ENCODE measurements at places on chromosomes 12 and 14.

DNA sequence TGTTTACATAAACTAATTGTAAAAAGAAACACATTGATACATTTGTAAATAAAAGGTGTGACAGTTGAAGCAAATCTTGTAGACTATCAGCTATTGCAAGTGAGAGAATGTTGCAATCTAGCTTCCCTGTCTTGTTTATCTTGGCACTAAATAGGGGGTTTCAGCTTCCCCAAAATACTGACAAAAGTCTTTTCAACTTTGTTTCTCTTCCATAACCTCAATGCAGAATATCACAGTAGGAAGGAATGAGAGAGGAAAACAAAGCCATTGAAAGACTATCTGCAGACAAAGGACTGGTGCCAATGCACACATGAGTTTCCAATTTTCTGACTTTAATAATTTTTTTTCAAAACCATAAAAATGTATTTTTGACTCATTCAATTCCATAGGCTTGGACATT is 886.2 kb upstream of the MGAT4C start:
- no peak for DNase-seq

GRCh38 chr12:117000316-117000715 is 89.6 kb downstream of the FBXW8 start:
- no peak for DNase-seq

- peak; percentile 72 for DNase-seq
Measured at GRCh38 chr12:52391618-52392002, 6.2 kb upstream of the KRT84 start.

DNA sequence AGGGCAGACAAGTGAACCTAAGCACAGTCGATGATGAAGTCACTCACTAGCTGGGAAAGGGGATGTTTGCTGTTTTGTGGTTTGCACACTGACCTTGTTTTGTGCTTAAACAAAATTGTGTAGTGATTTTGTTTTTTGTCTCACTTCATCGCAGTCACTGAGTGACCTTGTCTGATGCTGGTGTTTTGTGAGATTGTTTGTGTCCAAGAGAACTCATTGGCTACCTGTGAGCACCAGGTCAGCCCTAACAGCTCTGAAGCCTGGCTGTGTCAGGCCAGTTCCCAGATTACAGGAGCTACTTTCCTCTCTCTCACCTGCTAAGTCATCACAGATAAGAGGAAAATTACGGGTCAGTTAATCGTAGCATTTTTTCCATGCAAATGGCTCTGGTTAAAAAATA is 3.9 kb upstream of the ESYT1 start:
- DNase-seq = no peak

DNA sequence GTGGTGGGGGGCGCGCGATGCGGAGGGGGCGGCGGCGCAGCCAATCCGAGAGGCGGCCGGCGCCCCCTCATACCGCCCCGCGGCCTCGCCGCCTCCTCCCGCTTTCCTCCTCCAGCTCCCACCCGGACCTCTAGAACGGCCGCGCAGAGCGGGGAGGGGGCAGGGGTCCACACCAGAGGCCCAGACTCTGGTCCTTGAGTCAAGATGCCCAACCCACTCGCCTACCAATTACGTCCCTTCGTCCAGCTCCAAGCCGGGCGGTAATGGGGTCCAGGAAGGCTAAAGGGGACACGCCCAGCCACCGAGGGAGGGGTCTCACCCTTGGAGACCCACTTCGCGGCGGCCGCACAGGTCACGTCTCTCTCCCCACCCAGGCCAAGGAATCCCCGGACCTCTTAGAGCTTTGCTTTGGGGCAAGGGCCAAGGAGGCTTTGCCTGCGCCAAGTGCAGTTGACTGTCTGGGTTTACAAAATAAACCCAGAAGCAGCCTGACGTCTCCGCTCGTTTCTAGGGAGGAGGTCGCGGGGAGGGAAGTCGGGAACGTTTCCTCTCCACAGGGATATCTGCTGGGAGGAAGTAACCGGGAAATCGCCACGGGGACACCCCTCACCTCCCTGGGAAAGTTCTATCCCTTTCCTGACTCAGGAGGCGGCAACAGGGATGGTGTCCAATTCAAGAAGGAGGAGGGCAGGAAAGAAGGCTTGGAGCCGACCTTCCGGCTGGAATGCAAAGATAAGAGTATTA is 394 bp upstream of the AMIGO2 start:
- DNase-seq = peak; percentile 58

DNA sequence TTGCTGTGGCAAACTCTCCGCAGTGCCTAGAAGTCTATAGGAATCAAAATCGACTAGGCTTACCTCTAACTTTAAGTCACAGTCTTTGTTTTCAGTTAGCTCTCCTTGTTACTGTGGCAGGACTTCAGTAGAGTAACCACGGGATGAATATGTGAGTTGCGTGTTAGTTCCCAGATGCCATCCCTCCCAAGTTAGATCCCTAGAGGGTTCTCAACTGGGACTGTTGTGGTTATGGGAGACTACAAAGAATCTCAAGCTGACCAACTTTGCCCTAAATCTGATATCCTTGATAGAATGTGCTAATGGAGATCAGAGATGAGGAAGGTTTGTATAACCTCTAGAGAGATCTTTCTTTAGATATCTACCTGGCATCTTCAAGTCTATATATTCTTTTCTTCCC is 208.1 kb downstream of the AKAP6 start:
- no peak for DNase-seq

DNA sequence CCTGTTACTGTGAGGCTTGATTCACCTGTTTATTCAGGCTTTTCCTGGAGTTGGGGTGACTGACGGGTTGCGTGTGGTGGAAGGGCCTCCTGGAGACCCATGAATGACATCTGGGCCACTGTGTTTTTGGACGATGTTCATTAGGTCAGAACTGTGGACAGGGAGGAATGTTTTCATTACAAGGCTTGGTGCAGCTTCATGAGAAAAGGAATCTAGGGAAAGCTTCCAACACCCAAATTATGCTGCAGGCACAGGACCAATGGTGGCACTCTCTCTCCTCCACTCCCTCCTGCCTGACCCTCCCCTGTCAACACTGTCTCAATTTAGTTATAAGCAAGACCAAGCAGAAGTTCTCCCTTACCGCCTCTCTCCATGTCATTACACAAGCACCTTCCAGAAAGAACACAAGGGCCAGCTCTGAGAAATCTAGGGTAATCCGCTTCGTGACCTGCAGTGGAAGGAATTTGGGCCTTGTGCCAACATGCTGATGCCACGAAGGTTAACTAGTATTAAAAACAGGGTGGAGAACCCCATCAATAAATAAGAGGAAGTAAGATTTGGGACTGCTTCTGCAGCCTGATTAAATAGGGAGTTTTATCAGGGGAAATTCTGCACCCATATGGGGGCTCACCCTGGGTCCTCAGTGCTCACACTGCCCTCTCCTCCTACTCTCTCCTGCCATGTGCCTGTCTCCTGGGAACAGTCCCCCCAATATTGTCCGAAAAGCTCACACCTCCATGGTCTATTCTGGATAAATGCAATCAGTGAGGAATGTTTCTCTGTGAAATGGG is 200.3 kb downstream of the KTN1 start:
- no peak for DNase-seq

GRCh38 chr12:121490401-121491281 is 90.2 kb downstream of the KDM2B start:
- DNase-seq = no peak

- DNase-seq = no peak
Measured at GRCh38 chr14:21066882-21067502, 3.1 kb upstream of the ARHGEF40 start.

DNA sequence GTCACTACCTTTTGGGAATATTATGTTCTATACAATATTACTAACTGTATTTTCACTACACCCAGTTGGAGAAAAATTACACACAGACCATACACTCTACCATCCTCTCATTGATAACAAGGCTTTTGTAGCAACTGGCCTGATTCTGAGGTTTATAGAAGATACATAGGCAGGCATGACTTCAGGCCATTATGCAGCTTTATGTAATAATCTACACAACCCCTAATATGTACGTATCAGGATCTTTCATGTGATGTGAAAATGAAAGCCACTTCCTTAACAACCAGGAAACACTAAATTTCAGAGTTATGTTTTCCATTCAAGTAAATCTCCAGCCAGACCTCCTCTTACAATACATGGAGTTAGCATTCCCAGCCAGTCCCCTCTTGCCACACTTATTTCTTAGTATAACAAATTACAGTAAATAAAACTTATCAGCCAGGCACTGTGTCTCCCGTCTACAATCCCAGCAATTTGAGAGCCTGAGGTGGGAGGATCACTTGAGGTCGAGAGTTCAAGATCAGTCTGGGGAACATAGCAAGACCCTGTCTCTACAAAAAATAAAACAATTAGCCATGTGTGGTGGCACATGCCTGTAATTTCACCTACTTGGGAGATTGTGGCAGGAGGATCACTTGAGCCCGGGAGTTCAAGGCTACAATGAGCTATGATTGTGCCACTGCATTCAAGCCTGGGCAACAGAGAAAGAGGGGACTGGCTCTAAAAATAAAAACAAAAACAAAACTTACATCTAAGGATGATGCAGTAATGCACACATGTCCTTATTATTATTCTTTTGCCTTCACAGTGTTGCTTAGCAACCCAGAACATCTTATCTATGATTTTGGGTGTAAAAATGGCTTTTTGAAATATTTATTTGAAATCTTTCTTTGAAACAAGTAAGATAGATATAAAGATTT is 10.4 kb upstream of the OSBPL8 start:
- DNase-seq = no peak

GRCh38 chr14:61368114-61368710 is 46.8 kb downstream of the PRKCH start:
- no peak for DNase-seq

DNA sequence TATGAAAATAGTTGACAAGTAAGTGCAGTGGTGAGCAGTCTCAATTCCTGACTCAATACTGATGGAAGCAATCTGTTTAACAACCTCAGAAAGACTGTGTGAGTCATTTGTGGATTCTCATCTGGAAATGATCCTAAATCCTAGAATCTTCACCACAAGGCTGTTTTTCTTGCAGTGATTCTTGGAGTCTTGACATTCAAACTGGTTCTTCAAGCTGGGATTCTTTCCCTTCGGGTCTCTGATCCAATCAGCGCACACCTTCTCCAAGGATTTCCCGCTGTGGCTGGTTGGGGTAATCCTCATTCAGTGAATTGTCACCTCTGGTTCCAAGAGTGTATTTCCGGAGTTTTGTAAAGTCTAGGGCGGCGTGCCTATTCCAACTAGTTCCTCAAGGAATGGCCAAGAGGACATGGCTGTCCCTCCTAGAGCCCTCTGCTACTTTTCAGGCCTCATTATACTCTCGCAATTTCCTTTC is 37.7 kb upstream of the FOXJ2 start:
- no peak for DNase-seq

GRCh38 chr12:107788690-107789458 is 14.4 kb downstream of the ASCL4 start:
- no peak for DNase-seq

DNA sequence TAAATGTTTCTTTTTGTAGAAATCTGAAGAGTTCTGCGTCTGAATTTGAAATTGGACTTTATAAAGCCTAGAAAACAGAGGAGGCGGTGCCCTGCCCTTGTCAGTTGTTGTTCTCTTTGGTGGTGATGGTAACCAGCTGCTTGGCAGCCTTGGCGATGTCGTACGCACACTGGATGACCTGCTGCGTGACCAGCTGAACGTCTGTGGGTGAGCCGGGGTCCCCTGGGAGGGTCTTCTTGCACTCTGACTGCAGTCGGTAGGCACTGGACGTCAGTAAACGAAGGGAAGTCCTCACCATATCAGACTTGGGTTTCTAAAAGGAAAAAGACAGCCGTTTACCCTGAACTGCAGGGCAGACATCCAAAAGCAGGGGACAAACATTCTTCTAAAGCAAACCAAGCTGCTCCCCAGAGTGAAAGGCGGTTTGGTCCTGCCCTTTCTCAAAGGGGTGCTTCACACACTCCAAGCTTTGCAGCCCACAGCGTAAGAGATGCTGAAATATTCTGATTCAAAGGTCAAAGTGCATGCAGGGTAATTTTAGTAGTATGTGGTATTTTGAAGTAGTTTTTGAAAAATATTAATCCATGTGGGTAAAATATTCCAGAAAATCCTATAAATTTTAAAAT is 32.9 kb downstream of the TCHP start:
- DNase-seq = peak; percentile 47

GRCh38 chr12:76311796-76312195 is 36.4 kb downstream of the BBS10 start:
- no peak for DNase-seq
